NCI-H1105 treated with DMSO at 0.1 percent for 48 hours (cell line): ENCODE measurements at places on chromosomes 6 and 20.

- DNase-seq: no peak
Measured at GRCh38 chr20:30284281-30284905, 973.1 kb upstream of the DEFB115 start.

GRCh38 chr20:49993301-49993751 lies 10.5 kb downstream of the SNAI1 start:
- no peak for DNase-seq

DNA sequence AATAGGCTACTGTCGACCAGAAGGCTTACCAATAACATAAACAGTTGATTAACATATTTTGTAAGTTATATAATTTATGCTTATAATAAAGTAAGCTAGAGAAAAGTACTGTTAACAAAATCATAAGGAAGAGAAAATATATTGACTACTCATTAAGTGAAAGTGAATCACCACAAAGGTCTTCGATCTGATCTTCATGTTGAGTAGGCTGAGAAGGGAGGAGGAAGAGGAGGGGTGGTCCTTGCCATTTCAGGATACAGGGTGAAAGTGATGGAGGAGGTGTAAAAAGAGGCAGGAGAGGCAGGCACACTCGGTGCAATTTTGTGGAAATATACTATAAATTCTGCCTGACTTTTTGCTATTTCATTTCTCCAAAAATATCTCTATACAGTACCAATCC lies 10.4 kb downstream of the FBXL4 start:
- no peak for DNase-seq

- DNase-seq: no peak
Measured at GRCh38 chr20:57073402-57073801, 193.0 kb downstream of the BMP7 start.

- DNase-seq: no peak
Measured at GRCh38 chr20:23584434-23585199, 16.3 kb upstream of the CST9L start.

DNA sequence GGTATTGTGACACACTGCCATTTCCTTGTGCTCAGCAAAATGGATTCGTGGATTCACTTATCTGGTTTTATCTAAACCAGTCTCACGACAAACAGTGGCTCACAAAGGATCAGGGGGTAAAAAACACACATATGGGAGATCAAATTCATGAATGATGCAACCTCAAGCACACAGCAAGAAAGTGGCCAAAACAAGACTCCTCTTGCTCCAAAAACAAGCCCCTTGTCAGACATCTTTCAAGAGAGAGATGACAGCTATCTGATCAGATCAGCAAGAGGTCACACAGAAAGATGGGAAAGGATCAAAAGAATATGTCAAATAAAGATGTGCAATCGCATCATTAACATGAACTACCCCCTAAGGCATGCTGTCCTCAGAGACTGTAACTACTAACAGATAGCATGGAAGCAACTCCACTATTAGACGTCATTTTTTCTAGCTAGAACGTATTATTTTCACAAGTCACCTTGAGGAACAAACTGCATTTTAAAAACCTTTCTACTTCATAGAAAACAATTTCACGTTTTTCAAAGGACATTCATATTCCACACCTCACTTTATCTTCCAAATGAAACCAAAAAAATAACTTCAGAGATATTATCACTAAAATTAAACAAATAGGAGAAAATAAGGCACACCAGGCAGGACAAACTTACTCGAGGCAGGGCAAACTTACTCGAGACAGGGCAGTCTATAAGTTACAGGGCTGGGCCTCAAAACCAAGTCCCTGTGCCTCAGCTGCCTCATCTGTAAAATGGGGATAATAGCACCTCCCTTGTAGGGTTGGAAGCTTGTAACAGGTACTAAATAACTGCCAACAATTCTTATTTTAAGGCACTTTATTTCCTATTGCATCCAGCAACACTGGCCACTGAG lies 122.3 kb downstream of the PREX1 start:
- DNase-seq: no peak
